Activated naive CD8-positive, alpha-beta T cell treated with anti-CD3 and anti-CD28 coated beads, Interleukin-2, amount 50 U/mL, for 24 hours (primary cell): ENCODE measurements at places on chromosomes 1 and 21.

- DNase-seq = no peak
Measured at GRCh38 chr1:185568155-185569123, 165.8 kb upstream of the HMCN1 start.

DNA sequence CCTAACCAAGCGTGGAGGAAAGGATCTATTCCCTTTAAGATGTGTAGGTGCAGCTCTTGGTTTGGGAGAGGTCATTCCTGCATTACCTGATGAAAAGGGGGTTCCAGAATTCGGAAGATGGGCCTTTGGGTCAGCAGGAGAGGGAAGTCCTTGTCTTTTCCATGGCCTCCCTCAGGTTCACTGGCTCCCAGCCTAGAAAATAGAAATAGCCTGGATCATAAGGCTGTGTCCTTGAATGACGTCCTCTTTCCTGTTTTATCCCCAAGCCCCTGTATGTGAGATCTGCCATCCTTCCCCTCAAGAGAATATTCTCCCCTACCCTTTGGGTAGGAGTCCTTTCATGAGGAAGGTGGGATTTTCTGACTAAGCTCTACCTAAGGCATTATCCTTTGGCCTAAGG, 14.5 kb upstream of the RPS8 start:
- DNase-seq = no peak

DNA sequence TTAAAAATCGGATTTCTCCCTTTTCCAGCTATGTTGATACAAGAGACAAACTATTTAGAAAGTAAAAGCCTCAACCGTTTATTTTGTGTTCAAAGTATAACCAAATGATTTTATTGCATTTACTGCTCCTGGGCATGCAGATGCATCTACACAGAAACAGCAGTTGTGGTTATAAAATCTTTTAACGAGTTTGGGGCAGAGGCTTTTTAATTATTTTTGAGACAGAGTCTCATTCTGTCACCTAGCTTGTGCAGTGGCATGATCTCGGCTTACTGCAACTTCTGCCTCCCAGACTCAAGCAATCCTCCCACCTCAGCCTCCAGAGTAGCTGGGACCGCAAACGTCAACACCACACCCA, 33.6 kb downstream of the ZNF496 start:
- no peak for DNase-seq

DNA sequence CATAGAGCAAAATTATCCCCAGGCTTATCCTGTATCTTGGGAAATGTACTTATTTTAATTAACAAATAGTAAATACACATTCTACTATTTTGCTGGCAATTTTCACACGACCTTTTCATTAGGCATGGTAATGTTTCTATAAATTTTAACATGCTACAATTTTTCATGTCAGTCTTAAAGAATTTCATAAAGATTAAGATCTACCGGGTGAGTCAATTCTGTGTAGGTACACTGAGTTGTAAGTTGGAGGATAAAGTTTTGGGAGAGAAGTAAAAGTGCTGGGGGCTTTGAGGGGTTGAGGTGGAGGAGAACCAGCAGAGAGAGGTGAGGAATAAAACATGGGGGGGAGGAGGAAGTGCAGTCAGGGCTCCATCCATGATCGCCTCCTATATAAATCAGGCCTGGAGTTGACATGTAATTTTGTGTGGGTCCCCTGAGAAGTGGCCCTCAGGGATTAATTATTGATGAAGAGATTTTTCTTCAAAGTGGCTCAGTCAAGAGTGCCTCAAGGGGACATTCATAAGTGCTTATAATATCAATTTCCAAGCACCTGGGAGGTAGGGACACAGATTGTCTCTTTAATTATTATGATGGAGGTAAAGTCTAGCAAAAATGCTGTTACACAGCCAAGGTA, 7.2 kb downstream of the DPYD start:
- DNase-seq = no peak

GRCh38 chr1:94100129-94100784, 20.7 kb downstream of the ABCA4 start:
- DNase-seq = no peak
